ENCODE measurements at places on chromosomes 11 and 22.

DNA sequence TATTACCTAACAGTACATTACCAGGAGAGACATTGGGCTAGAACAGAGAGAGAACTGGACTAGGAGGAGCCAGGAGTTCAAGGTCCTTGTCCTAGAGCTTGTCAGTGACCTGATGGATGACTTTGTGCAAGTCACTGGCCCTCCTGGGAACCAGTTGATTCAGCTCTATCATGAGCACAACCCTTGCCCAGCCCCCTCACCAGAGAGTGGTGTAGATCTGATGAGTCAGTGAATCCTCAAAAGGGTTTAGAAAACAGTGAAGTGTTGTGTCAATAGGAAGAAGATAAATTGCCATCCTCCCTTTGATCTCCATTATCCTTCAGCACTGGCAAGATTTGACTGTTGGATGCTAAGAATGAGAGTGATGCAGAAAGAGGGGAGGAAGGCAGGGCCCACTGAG lies 24.3 kb downstream of the NEU3 start:
- DNase-seq, result no peak

GRCh38 chr11:132312161-132312560 lies 941.7 kb downstream of the NTM start:
- DNase-seq, result no peak

DNA sequence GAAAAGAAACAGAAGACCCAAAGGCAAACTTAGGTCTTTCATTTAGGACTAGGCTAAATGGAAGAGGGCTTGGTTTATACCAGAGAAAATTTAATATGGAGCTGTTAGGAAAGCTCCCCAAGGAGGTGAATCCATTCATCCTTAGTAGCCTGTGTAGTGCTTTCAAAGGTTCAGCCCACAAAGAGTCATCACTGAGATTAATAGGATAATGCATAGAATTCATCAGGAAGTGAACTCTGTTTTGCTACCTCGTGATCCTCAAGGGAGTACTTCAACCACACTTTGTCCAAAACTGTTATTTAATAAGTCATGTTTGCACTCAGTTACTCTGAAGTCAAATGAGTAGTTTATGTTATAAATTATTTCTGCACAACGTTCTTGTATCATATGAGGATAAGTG lies 43.3 kb upstream of the MMP7 start:
- DNase-seq, result no peak

- no peak for DNase-seq
Observed at GRCh38 chr11:92411431-92411830, 186.8 kb downstream of the FAT3 start.

- DNase-seq, result no peak
Observed at GRCh38 chr11:27420217-27420616, 52.4 kb downstream of the LGR4 start.

DNA sequence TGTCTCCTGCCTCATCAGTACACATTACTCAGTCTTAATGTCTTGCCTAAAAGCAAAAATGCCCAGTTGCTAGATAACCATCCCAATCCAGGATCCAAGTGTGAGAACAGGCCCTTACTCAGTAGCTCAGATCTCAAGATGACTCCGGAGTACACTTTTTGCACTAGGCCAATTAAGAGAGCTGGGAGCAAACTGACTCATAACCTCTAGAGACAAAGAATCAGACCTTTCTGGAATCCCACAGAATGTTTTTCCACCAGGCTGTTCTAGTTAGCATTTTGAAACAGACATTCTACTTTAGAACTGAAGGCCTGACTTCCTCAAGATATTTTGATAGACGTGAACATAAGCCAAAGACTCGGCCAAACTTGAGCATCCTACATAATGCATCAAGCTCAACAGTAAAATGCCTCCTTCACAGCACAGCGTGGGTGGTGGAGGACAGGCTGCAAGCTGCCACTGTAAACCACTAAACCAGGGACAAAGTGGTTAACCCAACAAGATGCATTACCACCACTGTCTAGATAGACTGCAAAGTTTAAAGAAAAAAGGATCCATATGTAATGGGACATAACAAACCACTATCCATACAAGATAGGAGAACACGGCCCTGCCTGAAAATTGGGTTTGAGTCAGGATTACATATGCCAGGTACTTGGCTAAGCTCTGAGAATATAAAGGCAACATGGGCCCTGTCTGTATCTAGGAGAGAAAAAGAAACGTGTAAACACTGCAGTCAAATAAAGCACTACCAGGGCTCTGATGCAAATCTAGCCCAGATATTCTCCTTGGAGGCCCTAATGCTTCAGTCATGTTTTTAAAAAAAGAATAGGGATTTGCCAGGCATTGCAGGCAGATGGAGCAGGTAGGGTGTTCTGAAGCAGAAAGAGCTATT lies 48.3 kb downstream of the MYH9 start:
- no peak for DNase-seq

GRCh38 chr22:19734837-19735382 lies 11.6 kb downstream of the GP1BB start:
- no peak for DNase-seq

DNA sequence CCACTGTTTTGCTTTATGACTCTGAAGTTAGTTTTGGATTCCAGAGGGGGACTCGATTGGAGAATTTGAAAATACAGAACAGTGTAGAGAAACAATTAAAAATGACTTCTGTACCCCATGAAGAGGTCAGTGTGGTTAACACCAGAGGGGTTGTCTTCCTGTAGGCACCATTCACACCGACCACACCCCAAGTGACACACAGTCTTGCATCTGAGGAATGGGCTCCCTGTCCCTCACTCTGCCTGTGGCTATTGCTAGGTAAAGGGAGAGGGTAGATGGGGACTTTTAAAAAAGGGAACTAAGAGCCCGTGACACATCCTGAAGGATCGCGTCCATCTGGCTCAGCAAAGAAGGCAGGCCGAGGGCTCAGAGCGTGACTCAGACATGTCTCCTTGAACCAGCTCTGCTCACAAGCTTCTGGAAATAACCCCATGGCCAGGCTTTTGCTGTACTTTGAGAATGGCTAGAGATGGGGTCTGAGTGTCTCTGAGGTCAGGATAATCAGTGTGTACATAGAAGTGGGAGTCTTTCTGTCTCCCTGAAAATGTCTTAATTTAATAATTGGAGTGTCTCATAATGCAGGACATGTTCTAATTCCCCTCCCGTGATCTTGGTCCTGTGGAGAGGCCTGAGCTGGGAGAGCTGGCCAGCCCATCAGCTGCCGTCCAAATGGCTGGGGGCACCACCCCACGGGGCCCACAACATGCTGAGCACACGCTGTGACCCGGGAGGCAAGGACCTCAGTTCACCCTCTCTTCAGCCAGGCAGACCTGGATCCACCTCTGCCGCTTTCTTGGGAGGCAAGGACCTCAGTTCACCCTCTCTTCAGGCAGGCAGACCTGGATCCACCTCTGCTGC lies 39.3 kb downstream of the SGSM1 start:
- DNase-seq, result no peak

Measured in NCI-H226 (cell line).